ENCODE measurements at places on chromosomes 2 and 18.
A peak's percentile ranks its signal among the peaks of the same experiment; 100 is the strongest.

DNA sequence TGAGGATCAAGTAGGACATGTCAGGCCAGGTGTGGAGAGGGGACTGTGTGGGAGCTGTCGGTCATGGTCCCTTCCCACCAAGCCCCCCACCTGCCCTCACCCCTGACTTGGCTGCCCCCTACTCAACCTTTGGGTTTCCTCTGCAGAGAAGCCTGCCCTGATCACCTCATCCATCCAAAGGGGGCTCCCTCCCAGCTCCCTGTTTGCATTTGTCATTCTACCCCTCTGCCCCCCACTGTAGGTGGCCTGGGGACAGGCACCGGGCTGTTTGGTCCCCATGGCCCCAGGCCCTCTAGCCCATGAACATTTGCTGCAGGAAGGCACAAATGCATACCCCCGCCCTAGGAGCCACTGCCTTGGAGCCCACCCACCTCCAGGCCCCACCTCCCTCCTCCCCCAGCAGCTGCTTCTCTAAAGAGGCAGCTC is 115.0 kb downstream of the SMAD7 start:
- no peak for DNase-seq

DNA sequence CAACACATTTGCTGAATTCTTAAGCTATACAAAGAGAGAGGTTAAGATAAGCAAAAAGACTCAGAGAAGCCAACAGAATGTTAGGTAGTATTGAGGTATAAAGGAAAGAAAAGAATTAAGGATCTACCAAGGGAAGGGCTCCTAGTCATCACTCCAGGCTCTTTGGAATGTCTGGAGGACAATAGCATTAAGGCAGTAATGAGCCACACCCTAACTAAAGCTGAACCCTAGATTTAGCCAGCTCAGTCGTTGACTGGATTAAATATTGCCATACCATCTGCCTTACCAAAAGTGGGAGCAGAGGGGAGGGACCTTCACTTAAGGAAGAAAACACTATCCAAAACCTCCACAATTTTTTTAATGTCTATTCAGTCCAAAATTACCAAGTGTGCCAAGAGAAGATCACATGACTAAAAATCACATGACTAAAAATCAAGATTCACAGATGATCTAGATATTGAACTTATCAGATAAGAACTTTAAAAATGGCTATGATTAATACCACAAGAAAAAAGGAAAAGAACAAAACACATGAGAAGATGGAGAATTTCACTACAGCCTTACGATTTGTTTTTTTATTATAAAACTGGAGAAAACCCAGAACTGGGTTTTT is 59.7 kb downstream of the EXOC6B start:
- no peak for DNase-seq

DNA sequence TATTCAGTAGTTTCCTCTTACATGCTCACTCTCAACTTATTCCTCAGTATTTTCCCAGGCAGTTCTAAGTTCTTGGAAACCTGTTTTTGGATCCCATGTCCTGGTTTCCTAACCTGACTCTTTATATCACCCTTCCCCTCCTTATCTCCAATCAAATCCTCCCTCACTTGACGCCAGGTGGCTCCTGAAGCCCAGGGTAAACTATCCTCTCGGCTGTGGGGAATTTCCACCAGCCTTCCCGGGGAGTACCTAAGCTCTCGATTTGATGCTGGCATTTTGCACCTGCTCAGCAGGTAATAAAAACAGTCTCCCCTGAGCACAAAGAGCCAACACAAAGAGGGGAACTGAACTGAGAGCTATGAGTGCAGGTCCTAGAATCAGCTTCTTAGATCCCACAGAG is 538.0 kb downstream of the SLC4A3 start:
- no peak for DNase-seq

- DNase-seq, result no peak
Observed at GRCh38 chr2:14941151-14941631, 308.7 kb downstream of the LRATD1 start.

- DNase-seq, result peak; percentile 20
Observed at GRCh38 chr2:231483398-231484329, 19.4 kb upstream of the NCL start.

- DNase-seq, result no peak
Observed at GRCh38 chr18:22250591-22250996, 81.2 kb downstream of the GATA6 start.

GRCh38 chr18:8609659-8610458 is 622 bp downstream of the RAB12 start:
- no peak for DNase-seq

DNA sequence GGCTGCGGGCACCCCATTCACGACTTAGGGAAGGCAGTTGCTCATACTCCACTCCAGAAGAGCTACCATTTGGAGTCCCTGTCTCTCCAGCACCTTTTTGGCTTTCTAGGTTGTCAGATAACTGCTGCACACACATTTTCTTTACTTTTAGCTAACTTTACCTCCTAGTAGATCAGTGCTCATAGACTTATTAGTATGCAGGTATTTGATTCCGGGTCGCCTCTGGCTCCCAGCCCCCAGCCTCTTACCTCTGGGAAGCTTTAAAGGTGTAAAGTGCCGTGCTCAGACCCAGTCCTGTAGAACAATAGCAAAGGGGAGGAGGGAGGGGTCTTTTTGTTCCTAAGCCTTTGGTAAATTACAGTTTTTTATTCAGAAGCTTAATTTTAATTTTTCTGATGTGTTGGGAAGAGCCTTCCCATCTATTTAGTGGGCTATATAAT is 102.9 kb downstream of the SPTBN1 start:
- DNase-seq, result no peak

DNA sequence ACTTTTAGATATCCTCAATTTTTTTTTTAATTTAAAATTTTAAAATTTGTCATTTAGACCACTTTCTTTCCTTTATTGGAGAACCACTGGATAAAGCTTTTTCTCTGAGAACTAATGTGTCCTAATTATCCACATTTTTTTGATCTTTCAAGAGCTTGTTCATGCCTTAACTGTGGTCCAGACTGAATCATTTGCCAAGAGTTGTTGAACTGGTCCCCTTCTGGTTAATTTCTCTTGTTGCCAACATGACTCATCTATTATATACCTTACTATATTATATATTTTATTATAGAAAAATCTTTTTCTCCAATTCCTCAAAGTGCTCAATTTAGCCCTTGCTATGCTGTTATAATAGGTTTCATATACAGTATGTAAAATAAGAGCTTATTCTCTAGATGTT is 53.1 kb upstream of the TMEM87B start:
- DNase-seq, result no peak

DNA sequence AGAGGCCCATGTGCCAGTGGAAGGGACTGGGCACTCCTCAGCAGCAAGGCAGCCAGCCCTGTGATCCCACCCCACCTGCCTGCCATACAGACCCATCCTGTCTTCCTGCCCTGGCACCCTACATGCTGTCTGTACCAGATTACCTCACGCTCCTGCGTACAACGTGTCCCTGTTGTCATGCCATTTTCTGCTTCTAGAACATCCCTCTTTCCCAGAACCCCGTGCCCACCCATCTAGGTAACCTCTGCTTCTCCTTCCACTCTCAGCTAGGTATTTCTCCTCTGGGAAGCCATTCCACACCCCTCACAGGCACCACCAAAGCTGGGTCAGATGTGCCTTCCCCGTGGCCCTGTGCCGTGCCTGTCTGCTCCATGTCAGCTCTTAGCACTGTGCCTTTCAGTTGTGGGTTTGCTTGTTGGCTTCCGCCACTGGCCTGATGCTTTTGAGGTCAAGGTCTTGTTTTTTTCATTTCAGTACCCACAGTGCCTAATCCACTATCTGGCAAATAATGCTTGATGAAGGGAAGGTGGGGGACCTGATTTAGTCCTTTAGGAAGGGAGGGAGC is 71.7 kb upstream of the ALPP start:
- no peak for DNase-seq

GRCh38 chr18:55509631-55510324 is 78.2 kb downstream of the TCF4 start:
- no peak for DNase-seq

- no peak for DNase-seq
Observed at GRCh38 chr2:190766595-190766994, 114.0 kb upstream of the GLS start.

GRCh38 chr18:11119959-11120587 is 29.3 kb downstream of the PIEZO2 start:
- DNase-seq, result no peak

DNA sequence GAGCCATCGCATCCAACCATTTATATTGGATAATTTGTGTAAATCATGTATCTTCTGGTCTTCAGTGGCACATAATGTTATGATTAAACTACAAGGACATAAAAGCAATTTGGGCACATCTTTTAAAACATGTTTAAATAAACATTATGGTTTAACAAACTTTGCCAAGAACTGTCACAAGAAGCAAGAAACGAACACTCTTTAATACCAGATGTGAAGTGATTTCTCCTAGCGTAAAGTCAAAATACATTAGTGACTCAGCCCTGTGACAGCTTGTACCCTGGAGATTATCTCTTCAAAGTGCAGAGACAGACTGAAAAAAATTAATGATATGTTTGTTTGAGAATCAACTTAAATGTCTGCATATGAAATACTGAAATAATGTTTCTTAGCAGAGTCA is 39.9 kb downstream of the DSEL start:
- DNase-seq, result no peak

GRCh38 chr2:46878240-46878877 is 37.2 kb downstream of the MCFD2 start:
- DNase-seq, result no peak

DNA sequence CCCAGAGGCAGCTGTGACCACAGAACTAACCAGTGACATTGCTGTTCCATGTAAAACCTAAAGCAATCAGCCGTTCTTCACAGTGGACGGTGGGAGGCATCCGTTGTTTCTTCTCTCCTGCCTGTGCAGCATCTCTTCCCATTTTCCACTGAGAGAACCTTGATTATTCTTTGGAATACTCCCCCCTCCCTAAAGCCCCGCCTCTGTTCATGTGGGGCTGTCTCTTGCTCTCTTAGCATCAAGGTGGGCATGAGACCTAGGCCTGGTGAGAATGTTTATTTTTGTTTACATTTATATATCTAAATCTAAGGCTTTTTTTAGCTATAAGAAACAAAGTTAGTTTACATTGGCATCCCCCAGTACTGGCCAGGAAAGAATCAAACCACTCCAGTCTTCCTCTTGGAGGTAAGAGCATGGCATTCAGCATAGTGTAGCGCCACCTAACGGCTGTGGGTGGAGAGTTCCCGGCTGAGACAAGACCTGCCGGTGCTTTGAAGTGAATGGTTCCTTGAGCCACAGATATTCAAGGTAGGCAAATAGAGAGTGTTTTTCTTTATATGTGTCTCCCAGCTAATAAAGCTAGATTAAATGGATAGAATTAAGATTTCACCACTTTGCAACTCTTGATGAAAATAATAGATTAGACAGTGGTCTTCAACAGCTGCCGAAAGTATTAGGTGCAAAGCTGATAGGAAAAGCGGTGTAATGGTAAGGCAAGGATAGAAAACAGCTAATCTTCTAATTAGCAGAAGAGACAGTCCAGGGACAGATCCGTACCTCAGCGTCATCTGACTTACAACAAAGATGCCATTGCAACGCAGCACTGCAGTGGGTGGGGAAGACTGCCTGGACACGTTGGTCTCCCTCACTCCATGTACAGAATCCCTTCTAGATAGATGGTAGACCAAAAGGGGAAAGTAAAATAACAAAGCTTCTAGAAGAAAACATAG is 219.6 kb upstream of the RAB12 start:
- peak; percentile 14 for DNase-seq

DNA sequence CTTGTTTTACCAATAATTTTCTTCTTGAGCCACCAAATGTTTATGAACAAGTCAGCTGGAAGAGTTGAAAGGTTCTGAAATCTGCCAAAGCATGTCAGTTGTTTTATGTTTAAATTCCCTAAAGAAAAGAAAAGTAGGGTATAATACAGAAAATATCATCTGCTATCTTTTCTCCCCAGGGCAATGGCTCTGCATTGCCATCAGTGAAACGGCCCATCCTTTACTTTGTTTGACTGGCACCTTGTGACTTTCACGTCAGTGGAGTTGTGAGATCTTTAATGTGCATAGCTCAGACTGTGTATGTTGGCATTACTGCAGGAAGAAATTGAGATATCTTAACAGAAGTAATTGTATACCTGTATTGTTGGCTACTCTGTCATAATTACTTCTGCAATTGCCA is 239.9 kb downstream of the THSD7B start:
- no peak for DNase-seq

- no peak for DNase-seq
Observed at GRCh38 chr2:155442755-155443372, 744.4 kb downstream of the KCNJ3 start.

- no peak for DNase-seq
Observed at GRCh38 chr2:42055573-42056514, 8.0 kb downstream of the PKDCC start.

GRCh38 chr2:1546023-1546591 is 132.8 kb downstream of the TPO start:
- DNase-seq, result no peak

- DNase-seq, result no peak
Observed at GRCh38 chr2:39523308-39524044, 86.4 kb upstream of the MAP4K3 start.

DNA sequence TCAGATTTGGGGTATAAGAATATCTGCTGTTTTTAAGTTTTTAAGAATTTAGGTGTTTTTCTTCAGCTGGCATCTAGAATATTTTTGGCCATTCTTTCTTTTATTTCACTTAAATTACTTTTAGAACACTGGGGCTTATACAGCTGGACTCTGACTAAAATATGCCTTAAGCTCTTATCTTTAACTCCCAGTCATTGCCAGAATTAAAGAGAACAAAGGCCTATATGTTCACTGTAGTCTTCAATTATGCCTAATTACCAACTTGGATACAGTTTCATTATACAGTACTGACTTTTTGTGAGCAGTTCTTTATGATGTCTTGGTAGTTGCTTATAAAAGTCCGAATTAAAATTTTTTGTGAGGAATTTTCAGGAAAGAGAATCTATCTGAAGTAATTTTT is 192.8 kb downstream of the ZNF407 start:
- no peak for DNase-seq

GRCh38 chr2:46196871-46197462 is 100.2 kb upstream of the EPAS1 start:
- DNase-seq, result no peak

DNA sequence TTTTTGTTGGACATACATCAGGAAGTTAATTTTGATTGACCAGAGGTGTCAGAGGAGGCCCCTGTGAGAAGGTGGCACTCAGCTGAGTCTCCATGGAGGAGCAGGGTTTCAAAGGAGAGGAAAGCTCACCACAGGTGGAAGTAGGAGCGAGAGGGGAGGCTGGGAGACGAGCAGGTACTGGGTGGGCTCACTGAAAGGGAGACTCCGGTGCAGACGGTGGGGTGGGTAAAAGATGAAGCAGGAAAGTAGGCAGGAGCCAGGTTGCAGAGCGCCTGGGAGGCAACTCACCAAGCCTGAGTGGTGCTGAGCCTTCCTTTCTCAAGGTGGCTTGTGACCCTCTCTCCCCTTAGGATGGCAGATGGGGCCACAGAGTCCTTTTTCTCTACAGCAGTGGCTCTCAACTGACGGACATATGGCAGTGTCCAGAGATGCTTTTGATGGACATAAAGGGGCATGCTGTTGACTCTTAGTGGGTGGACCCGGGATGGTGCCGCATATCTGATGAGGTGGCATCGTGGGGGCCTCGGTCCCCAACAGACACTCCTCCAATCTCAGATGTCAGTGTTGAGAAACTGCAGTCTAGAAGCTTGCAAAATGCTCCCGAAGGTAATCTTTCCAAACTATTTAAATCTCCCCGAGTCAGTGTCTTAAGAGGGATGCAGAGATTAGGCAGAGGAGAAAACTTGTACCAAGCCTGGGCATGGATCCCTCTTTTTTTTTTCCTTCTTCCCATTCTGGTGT is 64.0 kb downstream of the LPIN1 start:
- no peak for DNase-seq
